ENCODE measurements at places on chromosomes 5 and 9. TPM values are rescaled to one million over a fixed set of nuclear protein-coding genes. Genes with fewer than 3 reads are reported as not detected.

ZNF483 gene
- 16.4 TPM for total RNA-seq

GRCh38 chr5:177176175-177176711 is 42.7 kb downstream of the NSD1 start:
- no peak for DNase-seq

DNA sequence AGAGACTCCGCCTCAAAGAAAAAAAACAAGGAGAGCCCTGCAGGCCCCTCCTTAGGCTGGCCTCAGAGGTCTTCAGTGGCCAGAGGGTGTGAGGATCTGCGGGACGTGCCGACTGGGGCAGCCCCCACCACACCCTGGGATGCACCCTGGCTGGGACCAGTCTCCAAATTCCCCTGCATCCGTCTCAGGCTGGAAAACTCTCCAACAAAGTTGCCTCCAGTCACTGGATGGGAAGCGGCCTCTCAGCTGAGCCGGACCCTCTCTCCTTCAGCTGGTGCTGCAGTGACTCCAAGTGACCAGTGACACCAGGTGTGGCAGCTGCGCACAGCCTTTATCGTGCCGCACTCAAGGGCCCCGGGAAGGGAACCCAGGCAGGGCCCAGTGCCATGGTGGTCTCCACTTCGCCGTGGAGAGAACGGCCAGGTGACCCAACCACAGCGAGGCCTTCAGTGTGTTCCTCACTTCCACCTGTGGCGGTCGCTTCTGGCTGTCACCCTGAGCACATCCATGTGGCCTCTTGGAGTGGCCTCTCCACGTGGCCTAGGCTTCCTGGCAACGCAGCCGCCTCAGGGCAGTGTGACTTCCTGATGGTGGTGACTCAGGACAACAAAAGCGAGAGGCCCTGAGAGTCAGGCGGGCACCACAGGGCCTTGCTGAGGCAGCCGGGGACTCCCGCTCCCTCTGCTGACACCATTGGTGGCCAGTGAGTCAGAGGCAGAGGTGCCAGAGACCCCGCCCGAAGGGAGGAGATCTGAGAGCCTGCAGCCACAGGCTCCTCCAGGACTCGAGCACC is 19.3 kb upstream of the CAMSAP1 start:
- DNase-seq, result peak; percentile 71

DNA sequence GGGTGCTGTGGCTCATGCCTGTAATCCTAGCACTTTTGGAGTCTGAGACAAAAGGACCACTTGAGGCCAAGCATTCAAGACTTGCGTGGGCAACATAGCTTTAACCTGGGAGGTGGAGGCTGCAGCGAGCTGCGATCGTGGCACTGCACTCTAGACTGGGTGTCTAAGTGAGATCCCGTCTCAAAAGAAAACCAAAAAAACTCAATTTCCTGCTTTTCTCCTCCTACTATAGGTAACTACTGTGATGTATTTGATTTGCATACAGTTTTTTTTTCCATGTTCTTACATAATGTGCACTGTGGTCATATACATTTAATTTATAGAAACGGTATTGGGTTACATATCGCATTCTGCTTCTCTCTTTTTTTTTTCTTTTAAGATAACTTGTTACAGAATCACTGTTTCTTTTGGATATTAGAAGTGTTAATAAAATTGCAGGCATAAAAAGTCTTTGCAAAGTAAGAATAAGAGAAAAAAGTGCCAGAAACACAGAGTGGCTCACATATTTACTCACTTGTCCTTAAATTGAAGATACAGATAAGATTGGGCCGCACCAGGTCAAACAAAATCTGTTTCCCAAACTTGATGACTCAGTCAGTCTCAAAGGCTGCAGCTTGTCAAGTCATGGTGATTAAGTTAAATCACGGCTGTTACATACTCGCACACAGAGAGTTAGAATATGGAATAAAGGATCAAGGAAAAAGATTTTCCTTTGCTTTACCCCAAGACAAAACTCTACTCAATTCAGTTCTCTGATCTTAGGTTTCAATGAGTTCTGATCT is 2.0 kb upstream of the PTGR1 start:
- no peak for DNase-seq

GRCh38 chr5:157269761-157270272 is 3.9 kb downstream of the CYFIP2 start:
- DNase-seq, result no peak

DNA sequence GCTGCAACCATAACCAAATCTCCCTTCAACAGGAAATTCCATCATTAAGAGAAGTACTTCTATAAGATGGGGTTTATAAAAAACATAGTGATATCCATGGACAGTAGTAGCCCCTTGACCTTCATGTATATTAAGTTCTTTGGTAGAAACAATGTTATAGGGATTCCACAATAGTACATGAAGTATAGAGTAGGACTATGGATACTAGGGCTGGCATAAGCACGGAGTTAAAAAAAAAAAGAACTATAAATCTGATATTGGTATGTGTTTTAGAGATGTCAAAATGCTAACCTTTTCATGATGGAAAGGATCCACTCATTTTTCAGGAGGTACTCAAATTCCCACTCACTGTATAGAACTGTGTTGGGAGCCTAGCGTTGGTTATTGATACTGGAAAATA is 337.6 kb downstream of the FGF10 start:
- no peak for DNase-seq

DNA sequence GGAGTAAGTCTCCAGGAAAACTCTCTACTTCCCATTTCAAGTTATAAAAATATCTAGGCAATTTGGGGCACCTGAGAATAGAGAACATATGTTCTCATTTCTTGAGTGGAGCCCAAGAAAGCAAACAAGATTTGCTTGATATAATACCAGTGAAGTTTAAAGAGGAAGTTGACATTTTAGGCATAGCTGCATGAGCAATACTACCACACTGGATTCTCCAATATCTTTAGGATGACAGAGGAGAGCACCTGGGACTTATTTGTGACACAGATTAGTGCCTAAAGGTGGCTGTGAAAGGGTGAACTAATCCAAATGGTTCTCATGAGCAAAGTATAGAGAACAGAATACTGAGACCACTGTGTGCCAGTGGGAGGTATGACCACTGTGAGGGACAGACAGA is 423.5 kb upstream of the RIOK2 start:
- DNase-seq, result no peak

PHF19 gene
- 16.5 TPM for total RNA-seq

GRCh38 chr5:153445875-153446579 is 44.4 kb upstream of the GRIA1 start:
- peak; percentile 29 for DNase-seq

DNA sequence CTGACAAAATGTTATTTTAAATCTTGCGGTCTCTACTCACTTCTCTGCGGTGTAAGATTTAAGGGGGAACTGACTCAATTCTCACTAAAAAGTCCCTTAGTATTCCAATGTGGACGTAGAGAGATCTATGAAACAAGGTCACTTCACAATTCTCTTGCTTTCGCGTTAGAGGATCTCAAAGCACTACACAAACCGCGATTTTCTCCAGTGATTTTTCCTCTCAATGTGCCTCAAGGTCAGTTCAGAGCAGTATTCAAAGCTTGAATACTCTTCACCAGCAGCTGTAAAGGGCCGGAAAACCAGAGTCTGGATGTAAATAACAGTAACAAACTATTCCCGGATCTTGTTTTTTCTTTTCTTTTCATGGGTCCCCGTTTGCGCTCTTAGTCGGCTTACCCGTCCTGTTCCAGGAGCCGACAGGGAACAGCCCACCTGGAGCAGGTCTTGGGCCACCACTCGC is 128.2 kb downstream of the TMEM161B start:
- no peak for DNase-seq

- DNase-seq, result no peak
These were observed 206.4 kb downstream of the C9orf50 start for GRCh38 chr9:129414377-129414992.

DNA sequence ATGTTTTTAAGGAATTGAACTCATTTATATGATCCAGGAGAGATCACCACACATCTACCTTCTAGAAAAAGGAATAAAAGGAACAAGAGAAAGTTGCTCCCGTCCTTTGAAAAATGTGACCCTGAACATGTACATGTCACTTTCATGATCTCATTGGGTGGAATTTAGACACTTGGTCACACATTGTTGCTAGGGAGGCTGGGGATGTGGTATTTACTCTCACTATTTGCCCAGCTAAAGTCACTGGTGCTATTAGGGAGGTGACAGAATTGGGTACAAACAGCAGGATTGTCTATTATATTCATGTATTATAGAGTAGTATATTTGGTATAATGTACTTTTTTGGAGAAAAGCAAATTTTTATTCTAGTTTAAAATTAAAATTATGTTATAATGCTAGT is 2.1 kb upstream of the CDH10 start:
- DNase-seq, result no peak

GRCh38 chr5:77994943-77995342 is 218.8 kb upstream of the TBCA start:
- no peak for DNase-seq

GNA14 gene
- 2.0 TPM for total RNA-seq

ADAM19 gene
- total RNA-seq, result 3.6 TPM

DNA sequence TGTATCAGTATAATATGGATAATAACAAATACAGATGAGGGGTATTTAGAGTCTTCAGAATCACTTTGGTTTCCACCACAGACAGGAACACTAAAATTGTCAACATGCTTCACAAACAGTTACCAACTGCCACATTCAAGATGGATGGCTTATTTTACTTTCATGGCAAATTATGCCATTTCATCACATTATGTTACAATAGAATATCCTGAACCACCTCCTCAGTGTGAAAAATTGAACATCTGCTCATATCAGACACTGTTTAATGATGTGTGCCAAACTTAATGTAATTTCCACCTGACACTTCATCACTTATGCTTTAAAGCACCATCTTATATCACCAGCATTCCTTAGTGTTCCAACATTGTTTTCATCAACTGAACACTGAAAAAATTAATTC is 357.4 kb downstream of the KCNN2 start:
- no peak for DNase-seq

DNA sequence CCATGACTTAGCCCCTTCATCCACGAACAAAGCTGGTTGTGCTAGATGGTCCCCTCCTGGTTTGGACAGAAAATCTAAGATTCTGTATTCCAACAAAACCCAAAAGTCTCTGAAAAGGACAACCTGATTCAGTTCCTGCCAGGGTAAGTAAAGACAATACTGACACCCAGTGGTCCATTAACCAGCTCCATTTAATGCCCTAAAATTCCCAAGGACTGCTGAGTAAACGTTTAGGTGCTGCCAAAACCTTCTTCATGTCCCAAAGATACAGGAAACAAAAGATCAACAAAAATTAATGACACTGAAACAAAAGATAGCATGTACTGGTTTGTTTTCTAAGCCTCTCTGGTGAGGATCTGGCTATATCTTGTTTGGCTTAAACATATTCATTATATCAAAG is 25.3 kb upstream of the PPP1R2B start:
- DNase-seq, result no peak

DNA sequence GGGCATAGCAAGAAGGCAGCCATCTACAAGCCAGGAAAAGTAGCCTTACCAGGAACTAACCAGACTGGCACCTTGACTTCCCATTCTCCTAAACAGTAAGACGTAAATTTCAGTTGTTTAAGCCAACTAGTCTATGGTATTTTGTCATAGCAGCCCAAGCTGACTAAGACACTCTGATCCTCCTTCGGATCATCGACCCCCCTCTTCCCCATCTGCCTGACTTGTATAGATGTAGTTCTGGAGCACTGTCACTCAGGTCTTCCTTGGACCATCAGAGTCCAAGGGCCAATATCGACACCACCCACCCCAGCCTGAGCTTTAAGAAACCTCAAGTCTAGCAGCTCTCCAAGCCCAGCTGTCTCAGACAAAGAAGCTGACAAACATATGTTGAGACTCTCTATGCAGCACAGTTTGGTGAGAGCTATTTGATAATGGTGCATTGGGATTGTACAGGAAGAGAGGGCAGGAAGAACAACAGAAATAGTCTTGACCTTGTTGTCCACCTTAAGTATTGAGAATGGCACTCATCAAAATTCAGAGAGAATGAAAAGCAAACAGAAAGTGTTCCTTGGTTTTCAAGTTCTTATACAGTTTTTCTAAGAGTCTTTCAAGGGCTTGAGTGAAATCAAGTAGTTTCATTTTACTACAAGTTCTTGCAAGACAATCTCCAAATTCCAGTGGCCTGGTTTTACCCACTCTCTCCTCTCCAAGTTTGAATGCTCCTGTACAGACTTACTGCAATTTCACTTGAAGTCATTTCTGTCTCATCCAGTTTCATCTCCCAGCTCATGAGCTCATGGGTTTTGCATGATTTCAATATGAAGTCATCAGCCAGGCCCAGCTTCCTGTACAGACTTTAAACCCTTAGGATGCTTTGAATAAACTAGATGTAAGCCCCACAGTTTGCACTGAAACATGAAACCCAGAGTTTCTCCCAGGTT is 122.3 kb upstream of the RAI14 start:
- DNase-seq, result no peak

All from breast epithelium (tissue), 4 donors.